ENCODE measurements at places on chromosomes 6 and 20.

GRCh38 chr6:159174263-159174969 is 5.2 kb downstream of the FNDC1 start:
- peak; percentile 69 for DNase-seq

DNA sequence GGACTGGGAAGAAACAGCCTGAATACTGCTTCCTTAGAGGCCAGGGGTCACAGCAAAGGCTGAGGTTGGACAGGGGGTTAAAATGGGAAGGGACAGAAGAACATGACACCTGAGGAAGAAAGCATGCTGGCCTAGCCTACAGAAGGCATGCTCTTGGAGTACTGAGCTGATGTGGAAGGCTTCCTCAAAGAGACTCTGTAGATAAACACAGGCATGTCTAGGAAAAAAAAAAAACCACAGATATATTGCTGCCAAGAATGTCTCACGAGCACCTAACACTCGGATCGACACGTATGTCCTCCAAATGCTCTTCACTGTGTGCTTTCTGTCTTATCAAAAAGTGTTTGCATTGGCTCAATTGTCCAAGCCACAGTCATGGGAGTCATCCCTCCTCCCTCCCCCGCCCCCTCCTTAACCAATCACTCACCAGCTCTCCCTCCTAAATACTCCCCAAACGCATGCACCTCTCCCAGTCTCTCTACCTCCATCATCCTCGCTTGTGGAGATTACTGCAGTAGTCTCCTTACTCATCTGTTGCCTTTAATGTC is 101.1 kb upstream of the LRFN2 start:
- no peak for DNase-seq

DNA sequence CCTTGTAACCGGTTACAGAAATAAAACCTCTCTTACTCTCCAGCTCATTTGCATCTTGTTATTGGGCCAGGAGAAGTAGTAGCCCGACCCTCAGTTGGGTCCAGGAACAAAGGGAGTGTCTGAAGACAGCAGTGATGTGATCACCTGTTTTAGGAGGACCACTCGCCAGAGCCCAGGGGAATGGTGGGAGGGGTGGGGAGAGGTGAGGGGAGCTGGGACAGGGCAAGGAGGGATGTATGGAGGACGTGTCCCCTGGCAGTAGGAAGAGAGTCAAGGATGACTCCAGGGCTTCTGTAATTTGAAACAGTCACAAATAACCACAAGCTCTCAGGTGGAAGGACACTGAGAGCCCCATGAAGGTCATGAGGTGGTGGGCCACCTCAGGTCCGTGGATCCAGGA is 1.4 kb upstream of the PCMTD2 start:
- DNase-seq, result no peak

GRCh38 chr20:1944345-1945091 is 49.3 kb downstream of the SIRPA start:
- DNase-seq, result no peak

DNA sequence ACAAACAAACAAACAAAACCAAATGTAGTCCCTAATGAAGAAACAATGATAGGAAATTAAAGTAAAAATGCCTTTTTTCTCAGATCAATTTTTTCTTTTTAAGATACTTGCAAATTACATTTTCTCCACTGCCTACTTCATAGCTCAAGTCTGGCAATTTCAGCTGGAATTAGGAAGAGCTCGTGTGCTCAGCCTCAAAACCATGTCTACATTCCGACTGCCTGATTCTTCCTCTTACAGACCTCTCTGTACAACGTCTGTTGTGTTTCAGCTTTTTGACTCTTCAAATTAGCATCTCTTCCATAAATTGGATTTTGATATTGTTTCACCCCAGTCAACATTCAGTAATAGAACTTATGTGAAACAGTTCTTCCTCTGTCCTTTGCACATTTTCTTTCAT is 9.3 kb upstream of the EDN1 start:
- DNase-seq, result no peak

DNA sequence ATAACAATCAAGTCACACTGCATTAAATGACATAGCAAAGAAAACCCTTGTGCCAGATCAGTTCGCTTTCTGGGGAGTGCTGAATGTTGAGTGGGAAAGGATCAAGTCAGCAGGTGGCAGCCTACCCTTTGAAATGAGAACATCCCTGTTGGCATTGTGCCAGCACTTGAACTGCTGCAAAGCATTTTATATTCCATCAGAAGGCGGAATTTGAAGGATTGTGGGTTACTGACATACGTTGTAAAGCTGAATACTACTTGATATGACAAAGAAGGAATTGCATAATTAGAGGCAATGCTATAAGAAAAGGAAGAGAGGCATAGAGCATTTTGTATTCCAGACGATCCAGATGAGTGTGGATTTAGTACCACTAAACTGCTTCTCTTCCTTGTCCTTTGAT is 26.5 kb downstream of the BCKDHB start:
- peak; percentile 69 for DNase-seq

GRCh38 chr6:72739368-72739779 is 117.5 kb downstream of the KCNQ5 start:
- DNase-seq, result no peak

- DNase-seq, result no peak
Observed at GRCh38 chr6:163428373-163428772, 13.9 kb downstream of the QKI start.

GRCh38 chr6:10389739-10390494 is 25.0 kb downstream of the TFAP2A start:
- no peak for DNase-seq

DNA sequence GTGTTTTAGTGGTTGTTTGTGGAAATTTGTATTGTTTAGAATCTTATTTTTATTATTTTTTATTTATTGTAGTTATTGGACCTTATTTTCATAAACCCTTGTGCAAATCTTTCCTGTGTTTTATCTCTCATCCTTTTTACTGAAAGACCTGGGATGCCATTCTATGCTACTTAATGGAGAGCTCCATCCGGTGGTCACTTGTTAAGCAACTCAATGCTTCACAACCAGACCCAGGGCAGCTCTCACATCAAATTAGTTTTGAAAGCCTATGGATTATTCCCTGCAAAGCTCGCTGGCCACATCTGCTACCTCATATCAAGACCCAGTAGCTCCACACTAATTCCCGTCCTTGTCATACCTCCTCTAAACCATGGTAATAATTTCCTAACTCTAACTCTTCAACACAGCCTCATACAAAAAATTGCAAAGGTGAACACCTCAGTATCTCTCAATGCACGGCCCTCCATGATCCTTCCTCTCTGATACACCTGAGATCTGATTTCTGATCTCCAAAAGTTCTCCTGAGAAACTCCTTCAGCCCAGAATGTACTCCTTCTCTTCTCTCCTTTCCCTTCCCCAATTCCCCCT is 296.6 kb upstream of the MANEA start:
- DNase-seq, result peak; percentile 72

DNA sequence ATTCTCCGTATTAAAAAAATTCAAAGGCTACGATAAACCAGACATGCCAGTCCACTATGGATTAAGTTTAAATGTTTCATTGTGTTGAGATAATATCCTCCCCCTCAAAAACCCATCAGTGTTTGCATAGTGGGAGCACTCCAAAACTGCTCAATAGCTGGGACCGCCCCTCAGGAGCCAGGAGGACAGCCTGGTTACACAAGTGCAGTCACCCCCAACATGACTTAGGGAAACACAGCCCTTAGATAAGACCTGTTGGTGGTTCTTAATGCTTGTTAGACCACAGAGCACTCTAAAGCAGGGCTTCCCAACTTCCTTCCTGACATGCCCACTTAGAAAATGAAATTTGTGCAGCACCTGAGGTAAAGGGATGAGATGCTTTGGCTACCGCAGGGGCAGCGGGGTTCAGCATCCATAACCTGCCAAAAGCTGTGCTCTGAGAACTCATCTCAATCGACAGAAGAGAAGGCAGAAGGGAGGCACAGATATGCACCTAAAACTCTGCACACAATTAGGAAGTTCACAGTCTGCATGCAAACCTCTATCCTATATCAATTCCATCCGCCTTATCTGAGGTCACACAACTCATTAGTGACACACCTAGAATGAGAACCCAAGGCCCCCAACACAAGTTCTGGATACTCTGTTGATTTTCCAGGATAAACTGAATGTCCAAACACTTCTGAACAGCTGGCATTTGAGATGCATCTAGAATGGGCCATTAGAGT is 74.3 kb downstream of the RALGAPA2 start:
- no peak for DNase-seq

DNA sequence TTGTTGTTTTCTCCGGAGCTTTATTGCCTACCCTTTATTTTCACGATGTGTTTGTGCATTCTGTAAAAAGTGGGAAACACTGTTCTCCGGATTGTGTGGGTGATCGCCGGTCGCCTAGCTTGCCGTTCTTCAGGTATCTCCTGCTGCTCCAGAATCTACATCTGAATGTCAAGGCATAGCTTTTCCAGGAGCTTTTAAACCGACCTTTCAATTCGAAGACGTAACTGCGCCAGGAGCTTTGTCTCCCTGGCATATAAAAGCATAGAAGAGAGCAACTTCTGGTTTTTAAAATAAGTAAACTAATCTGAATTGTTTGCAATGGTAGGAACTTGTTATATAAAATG is 96.0 kb downstream of the HFE start:
- DNase-seq, result no peak

DNA sequence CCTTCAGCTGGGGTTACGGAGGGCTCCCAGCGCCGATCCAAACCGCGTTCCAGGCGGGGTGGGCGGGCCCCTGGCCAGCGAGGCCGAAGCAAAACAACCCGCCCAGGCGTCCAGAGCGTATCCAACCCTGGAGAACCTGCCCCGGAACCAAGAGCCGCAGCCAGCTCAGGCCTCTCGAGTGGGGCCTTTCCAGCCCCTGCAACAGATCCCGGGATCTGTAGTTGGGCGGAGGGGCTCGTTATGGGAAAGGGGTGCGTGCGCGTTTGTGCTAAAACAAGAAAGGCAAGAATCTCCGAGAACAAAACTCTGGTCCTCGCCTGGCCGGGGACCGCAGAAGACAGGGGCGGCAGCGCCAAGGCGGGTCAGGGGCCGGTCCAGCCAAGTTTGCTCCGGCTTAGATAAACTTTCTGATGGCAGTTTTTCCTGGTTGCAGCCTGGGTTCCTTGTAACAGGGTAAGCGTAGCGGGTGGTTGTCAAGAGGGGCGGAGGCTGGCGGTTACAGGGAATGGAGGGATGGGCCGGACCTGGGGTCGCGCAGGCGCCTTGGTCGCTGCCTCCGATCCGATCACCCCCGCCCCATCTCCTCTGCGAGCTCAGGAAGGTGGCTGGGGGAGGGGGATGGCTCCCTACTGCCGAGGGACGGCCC is 448 bp upstream of the RIN2 start:
- DNase-seq, result peak; percentile 86

- DNase-seq, result no peak
Observed at GRCh38 chr20:40703975-40704530, 15.0 kb upstream of the MAFB start.

DNA sequence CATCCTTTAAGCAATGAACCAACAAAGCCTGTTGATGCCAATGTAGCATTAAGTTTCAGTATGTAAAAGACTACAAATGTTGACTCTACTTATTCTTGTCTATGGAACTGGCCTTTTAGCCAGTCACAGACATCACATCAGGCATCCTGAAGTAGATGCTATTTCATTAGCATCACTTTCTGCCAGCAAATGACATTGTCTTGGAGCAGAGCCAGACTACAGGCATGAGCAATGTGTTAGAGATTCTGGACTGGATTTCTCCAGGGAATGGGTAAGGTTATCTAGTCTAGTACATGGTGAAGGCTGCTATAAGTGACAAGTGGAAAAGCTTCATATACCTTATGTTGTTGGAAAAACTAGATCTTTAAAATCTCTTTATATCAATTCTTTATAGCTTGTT is 142.9 kb downstream of the ADGRB3 start:
- DNase-seq, result peak; percentile 63

- DNase-seq, result no peak
Observed at GRCh38 chr6:68615938-68616337, 19.1 kb upstream of the ADGRB3 start.

GRCh38 chr20:7673841-7674240 is 266.4 kb downstream of the HAO1 start:
- DNase-seq, result no peak

GRCh38 chr6:135895231-135895911 is 43.9 kb downstream of the PDE7B start:
- DNase-seq, result no peak

- no peak for DNase-seq
Observed at GRCh38 chr20:13355411-13355810, 134.3 kb downstream of the ISM1 start.

GRCh38 chr20:50918403-50918802 is 12.8 kb downstream of the ADNP start:
- DNase-seq, result no peak

DNA sequence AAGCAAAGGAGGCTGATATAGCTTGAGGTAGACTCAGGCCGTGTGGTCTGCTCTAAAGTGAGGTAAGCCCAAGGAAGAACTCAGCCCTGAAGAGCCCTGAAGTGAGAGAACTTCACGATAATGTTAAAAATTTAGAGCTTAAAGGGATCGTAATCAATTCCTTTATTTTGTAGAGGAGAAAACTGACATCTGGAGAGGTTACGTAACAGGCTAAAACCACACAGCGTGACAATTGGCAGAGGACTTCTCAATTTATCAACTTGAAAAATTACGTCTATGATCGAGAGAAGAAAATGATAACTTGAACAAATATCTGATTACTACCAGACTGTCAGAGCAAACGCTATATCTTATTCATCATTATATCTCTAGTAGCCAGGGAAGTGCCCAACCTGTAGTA is 121.8 kb upstream of the FOXO3 start:
- no peak for DNase-seq

GRCh38 chr6:48080227-48081009 is 30.6 kb downstream of the PTCHD4 start:
- peak; percentile 53 for DNase-seq

DNA sequence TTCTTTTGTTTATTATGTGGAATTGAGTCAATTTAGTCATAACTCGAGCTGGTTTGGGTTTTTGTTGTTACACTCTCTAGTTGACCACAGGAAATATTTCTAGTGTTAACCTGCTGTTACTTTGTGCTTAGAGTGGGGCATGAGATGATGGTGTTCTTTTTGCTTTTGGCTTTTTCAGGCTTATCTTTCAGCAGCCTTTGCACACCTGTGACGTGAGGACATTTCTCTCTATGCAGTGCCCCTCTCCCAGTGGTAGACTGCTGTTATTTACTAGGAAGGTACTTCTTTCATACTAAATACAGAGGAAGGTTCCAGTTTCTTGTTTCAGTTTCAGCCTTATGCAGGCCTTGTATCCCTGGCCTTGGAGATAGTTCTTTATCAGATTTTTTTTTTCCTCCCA is 766.8 kb upstream of the MAN1A1 start:
- DNase-seq, result no peak

- no peak for DNase-seq
Observed at GRCh38 chr20:37219751-37220668, 40.7 kb upstream of the MROH8 start.

- peak; percentile 71 for DNase-seq
Observed at GRCh38 chr20:57437672-57438330, 46.6 kb downstream of the RBM38 start.

DNA sequence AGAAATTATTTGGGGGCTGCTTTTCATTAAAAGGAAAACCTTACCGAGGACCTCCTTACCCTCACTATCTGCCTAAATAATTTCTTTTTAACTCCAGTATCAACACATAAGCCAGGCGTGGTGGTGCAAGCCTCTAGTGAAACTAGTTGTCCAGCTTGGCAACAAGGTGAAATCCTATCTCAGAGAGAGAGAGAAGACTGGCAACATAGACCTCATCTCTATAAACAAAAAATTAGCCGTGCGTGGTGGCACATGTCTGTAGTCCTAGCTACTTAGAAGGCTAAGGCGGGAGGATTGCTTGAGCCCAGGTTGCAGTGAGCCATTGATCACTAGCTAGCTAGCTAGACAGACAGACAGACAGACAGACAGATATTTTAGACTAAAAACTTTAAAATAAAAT is 92.5 kb downstream of the ARMC2 start:
- DNase-seq, result no peak

Data from SHP77 (cell line).